ENCODE measurements at places on chromosomes 3 and 15.

- DNase-seq, result no peak
These were observed 591.9 kb upstream of the NECTIN3 start for GRCh38 chr3:110479731-110480130.

GRCh38 chr3:189635339-189635738 is 4.2 kb downstream of the TP63 start:
- no peak for DNase-seq

- DNase-seq, result no peak
These were observed 11.1 kb downstream of the RYK start for GRCh38 chr3:134239538-134239937.

DNA sequence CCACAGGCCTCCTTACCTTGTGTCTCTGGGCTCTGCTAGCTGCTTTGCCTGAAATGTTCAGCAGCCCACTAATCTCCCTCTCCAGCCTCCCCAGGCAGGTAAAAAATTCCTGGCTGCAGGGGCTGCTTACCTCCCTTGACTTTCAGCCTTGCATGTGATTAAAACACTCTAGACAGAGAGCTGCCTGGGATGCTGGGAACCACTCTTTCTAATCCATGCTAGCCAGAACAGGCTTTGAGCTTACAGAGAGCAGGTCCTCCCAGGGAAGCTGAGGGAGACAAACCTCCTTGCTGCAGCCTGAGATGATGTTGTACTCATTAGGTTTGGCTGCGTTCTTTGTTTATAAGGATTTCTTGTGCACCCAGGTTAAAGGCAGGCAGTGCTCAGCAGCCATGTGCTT is 33.7 kb upstream of the LIPC start:
- no peak for DNase-seq

- no peak for DNase-seq
These were observed 86.1 kb upstream of the NTRK3 start for GRCh38 chr15:88342666-88343065.

GRCh38 chr3:190902292-190902691 is 39.8 kb upstream of the GMNC start:
- no peak for DNase-seq

DNA sequence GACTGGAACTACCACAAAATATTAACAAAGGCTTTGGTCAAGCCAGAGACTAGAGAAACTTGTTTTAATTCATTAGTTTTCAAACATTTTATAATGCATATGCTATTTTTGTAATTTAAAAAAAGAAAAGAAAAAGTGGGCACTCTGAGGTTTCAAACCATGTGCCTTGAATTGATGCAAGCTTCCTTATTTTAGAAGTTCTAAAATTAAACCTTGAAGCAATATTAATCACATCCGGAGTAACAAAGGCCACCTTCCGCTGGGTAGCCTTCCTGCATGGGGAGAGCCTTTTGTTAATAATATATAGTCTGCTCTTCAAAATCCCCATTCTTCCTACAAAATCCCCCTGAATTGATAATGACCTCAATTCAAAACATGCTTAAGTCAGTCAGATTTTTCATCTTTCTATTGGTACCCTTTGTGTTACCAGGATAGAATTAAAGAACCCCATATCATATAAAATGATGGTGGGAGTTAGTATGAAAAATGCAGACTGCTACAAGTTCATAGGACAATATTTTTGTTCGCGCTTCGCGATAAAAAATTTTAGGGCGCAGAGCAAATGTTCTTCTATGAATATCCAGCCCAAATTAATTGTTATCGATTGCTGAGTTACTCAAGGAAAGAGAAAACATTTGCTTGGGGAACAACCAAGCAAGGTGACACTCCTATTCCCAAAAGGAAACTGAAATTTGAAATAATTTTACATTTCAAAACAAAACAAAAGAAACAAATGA is 30.6 kb downstream of the LDHAL6B start:
- no peak for DNase-seq

DNA sequence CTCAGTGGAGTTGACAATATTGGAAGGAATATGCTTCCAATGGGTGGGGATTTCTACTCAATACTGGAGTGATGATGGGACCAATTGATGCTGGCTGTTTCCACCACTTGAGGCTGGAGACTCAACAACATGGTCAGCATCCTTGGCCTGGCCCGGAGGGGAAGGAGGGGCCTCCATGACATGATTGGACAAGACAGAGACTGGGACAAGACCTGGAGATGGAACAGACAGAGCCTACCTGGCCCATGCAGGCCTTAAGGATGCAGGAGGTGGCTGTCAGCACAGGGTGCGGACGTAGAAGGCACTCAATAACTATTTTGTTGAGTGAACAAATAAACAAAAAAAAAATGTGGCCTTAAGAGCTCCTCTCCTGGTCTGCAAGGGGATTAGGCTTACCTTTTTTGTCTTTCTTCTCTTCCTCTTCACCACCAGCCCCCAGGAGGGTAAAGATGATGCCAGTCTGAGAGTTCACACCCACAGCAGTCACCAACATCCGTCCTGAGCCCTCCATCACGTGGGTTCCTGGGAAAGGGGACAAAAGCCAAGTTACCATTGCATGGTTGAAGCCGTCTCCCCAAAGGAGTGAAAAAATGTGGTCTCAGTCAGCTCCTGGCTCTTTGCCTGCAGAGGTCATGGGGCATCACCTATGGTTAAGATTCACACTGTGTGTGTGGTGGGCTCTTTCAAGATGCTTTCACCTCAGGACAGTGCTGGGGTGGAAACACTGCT is 67.1 kb upstream of the SEC13 start:
- no peak for DNase-seq

DNA sequence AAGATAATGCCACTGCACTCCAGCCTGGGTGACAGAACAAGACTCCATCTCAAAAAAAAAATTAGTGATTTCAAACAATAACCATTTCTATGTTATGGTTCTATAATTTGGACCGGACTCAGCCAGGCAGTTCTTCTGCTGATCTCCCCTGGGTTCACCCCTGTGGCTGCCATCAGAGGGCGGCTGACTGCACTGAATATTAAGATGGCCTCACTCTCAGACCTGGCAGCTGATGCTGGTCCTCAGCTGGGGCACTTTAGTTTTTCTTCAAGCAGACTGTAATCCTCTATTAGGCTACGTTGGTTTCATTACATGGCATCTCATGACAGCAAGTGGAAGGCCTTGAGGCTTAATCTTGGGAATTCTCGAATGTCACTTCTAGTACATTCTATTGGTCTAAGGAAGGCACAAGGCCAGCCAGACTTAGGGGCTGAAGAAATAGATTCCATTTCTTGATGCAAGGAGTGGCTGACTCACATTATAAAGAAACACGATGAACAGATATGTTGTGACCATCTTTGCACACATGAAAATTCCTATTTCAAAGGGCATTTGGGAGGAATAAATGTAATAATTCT is 12.8 kb downstream of the GALNT15 start:
- DNase-seq, result no peak

- no peak for DNase-seq
These were observed 172.2 kb downstream of the PPM1L start for GRCh38 chr3:160928183-160928726.

DNA sequence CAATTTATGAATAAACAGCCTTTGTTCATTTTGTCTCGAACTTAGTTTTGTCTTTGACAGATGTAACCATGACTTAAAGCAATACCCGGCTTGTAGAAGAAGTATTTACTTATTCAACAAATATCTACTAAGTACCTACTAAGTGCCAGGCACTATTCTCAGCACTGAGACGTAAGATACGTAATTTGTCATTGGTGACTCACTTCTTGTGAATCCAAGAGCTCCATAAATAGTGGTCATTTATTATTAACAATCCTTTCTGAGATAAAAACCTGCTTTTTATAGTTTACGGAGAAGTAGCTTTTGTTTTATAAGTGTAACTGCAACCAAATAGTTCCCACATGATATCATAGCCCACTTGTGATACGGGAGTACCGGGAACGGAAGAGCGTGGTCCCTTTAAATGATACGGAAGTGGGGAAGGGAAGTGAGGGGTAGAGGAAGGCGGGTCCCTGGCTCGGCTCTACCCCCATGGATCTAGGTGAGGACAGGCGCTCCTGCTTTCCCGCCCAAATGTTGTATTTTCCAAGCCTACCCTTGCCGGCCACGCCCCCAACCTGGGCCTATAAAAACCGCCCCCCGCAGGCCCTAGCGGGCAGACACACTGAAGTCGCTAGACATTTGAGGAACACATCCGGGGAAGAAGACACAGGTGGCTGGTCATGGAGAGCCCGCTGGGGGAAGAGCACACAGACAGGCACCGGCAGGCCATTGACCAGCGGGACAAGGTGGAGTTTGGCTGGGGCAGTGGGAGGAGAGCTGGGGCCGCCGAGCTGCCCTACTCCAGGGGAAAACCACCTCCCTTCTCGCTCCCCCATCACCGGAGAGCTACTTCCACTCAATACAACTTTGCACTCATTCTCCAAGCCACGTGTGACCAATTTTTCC is at the start of gene SAMMSON:
Gene SAMMSON (plus strand): TSS at position 594 of the 888 bp plus-strand sequence.
- no peak for DNase-seq

- DNase-seq, result no peak
These were observed 441.3 kb downstream of the MAGI1 start for GRCh38 chr3:65597226-65597951.

DNA sequence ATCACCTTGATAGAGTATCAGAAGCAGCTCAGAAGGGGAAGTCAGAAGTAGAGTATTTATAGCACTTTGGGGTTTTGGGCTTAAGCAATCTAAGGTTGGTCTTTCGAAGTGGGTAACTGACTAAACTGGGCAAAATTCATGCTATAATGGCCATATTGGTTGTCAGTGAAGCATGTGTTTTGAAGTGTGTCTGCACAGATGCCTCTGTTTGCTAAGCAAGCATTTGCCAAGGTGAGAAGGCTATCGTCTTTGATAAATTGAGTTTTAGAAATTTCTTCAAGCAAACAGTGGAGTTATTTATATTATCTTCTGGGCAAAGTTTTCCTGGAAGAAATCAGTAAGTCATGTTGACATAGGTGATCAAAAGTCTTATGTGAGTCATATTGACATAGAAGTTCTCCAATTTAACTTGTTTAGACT is 412.8 kb upstream of the TGFBR2 start:
- DNase-seq, result no peak

- DNase-seq, result no peak
These were observed 113.5 kb upstream of the GALNT15 start for GRCh38 chr3:16060945-16061344.

DNA sequence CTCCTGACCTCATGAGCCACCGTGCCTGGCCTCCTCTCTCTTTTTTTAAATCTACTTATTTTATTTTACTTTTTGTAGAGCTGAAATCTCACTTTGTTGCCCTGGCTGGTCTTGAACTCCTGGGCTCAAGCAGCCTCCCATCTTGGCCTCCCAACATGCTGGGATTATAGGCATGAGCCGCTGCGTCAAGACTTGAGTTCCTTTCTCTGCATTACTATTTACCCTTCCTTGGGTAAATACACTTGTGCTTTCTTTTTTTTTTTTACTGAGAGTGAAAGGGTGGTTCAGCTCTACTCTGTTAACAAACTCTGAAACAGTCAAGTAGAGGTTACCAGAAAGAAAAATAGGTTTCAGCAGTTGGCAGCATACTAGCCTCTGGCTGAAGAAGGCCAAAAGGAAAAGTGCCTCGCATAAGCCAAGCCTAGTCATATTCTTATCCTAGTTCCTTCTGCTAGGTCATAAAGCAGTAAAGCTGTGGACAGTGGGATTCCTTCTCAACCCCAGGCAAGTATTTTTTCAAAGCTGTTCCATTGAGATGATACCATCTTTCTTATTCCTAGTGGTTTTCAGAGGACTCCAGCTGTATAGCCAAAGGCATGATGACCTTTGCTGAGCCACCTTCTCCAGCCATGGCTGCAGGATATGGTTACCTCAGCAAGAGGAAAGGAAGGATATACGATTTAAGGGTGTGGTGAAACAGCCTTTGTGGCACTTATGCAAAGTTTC is 135.1 kb downstream of the RBPMS2 start:
- DNase-seq, result no peak

DNA sequence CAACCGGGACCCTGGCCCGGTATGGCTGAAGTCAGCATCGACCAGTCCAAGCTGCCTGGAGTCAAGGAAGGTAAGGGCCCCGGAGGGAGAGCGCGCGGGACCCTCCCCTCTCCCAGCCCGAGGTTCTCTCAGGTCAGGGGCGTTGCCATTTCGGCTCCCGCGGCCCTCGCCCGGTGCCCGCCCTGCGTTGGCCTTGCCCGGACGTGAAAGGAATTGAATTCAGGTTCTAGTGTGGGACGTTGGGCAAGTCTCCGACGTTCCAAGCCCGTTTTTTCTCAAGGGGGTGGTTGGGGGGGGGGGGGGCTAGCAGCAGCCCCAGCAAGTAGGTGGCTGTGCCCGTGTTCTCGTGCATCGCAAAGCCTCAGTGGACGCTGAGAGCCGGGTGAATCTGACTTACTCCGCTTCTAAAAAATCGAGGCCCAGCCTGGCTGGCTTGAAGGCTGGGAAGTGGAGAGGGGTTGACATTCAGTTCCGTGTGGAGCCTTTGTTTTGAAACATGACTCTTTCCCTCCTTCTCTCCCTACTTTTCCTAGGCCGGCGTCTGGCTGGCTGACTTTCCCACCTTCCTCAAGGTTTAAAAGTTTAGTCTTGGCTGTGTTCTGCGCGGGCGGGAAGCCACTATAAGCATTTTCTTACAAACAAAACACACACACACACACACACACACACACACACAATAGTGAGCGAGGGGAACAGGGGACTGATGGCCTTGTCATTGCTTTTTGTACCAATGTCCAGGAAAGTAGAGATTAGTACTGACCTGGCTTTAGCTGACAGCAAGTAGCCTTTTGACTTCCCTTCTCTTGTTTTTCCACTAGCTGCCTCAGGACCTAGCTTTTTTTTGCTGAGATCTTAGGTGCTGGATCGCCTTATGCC is at the start of gene UTS2B:
Gene UTS2B (minus strand): TSS at position 873 of the 876 bp plus-strand sequence. CDS start 48,337 bp downstream, outside the sequence.
- DNase-seq, result no peak

GRCh38 chr3:172982736-172983364 is 158.2 kb downstream of the SPATA16 start:
- DNase-seq, result no peak

All from activated naive CD8-positive, alpha-beta T cell treated with anti-CD3 and anti-CD28 coated beads, Interleukin-2, amount 50 U/mL, for 16 hours (primary cell).